Central memory CD4-positive, alpha-beta T cell (primary cell): ENCODE measurements at places on chromosomes 12 and 14.

GRCh38 chr12:47105914-47106674, 26.3 kb upstream of the AMIGO2 start:
- DNase-seq = no peak

- DNase-seq = no peak
Observed at GRCh38 chr12:109563291-109564284, 9.7 kb downstream of the MMAB start.

GRCh38 chr12:89192429-89192828, 159.9 kb downstream of the DUSP6 start:
- DNase-seq = no peak

DNA sequence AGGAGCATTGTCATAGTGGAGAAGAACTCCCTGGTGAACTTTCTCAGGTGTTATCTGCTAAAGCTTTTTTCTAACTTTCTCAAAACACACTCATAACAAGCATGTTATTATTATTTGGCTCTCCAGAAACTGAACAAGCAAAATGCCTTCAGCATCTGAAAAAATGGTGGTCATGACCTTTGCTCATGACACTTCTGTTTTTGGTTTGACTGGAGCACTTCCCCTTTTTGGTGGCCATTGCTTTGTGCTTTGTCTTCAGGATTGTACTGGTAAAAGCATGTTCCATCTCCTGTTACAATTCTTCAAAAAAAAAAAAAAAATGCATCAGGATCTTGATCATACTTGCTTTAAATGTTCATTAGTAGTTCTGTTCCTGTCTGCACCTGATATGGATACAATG, 1241.6 kb upstream of the USP15 start:
- DNase-seq = no peak

- DNase-seq = no peak
Observed at GRCh38 chr14:74855945-74856344, 20.0 kb downstream of the PROX2 start.

DNA sequence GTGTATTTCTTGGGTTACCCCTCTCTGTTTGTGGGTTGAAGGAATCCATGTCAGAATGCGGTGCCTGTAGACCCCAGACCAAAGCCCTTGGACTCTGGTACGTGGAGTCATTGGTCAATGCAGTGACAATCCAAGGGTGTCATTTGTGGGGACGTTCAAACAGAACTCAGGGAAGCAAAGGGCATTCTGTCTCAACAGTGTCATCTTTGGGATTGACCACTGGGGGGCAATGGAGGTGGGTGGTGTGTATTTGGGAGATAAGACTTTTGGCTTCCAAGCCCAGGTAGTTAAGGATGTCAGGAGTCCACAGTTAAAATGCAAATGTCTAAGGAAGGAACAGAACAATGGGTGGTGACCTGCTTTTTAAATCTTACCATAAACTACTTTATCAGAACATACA, 54.6 kb upstream of the CCDC175 start:
- no peak for DNase-seq

GRCh38 chr12:122265886-122266229, 436 bp downstream of the VPS33A start:
- DNase-seq = no peak

GRCh38 chr12:85016413-85016812, 19.7 kb downstream of the TSPAN19 start:
- no peak for DNase-seq

DNA sequence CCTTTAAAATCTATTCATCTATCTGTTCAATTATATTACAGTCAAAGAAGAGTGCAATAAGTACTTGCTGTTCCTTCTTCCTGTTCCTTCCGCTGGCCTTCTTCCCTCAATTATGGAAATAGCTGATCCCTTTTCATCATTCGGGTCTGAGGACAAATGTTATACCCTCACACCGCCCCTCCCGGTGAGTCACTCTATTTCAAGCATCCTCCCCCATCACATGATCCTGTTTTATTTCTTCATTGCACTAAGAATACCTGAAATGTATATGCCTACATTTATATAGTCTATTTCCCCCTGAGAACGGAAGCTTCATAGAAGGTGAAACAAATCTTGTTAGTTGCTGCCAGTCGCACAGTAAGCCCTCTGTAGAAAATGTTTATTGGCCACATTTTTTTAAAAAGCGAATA, 2.5 kb downstream of the SLC38A1 start:
- DNase-seq = peak; percentile 58

- DNase-seq = no peak
Observed at GRCh38 chr12:67594888-67595287, 53.7 kb upstream of the DYRK2 start.

DNA sequence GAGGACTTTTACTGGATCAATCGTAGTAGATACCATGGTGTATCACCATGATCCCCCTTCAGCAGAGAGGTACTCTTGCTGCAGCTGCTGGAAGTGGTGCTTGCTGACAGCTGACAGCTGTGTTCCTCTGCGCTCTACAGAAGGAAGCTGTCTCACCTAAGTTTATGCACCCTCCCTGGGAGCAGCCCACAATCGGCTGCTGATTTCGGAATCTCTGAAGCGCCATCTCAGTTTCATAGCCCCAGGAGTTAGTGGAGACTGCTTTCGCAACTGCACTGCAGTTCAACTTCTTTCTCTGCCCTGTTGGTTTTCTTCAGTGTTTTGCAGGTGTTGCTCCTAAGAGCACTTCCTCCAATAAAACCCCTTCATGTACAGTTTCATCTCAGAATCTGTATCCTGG, 237.9 kb downstream of the PAWR start:
- DNase-seq = no peak

DNA sequence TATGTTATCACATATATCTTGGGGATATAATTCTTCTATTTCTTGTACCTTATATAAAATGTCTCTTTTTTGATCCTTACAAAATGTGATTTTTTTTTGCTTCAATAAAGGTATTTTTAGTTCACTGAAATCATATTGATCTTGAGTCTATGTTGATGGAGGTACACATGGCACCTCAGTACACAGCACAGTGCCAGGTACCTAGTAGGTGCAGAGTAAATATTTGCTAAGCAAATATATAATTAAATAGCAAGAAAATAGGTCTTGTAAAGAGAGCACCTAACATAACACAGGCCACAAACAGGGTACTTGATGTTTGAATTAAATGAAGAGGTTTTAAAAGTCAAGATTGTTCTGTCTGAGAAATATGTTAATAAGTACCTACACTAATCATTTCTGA, 69.7 kb downstream of the CIT start:
- no peak for DNase-seq

- DNase-seq = no peak
Observed at GRCh38 chr12:130339951-130340350, 2.3 kb downstream of the PIWIL1 start.

DNA sequence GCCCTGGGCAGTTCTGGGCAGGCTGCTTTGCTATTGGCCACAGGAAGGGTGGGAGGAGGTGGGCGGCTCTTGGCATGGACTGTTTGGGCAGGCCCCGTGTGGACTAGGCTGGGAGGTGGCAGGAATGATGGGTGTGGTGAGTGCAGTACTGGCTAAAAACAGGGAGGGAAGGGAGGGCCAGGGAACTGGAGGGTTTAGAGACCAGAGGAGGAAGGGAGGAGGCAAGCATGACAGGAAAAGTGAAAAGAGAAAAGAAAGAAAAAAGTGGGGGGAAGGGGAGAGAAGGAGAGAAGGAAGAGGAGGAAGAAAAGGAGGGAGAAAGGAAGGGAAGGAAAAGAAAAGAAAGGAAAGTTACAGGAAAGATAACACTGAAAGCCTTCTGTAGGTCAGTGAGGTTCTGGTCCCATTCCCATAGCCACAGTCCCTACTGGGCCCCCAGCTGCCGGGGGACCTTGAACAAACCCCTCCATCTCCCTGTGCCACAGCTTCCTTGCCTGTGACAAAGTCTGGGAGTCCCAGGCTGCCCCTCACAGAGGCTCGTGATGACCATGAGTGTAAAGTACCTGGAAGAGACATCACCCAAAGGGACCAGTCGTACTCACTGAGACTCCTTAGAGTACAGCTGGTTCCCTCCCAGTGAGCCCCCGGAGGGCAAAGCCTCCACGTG, 1.1 kb upstream of the C14orf132 start:
- no peak for DNase-seq

DNA sequence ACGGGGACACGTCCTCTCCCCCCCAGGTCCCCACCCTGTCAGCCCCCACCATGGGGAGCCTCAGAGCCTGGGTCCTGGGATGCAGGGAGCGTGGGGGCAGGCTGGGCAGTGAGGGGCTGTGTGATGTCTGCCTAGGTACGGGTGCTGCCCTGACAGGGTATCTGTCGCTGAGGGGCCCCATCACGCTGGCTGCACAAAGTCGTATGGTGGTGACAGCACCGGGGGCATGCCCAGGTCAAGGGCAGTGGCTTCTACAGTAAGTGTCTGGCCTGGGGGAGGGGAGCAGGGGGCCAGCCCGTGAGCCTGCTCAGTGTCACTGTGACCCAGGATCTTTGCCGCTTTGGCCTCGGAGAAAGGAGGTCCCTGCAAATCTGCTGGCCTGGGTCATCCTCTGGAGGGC, 23.3 kb downstream of the PAPLN start:
- DNase-seq = no peak

- DNase-seq = no peak
Observed at GRCh38 chr12:27624586-27624985, 71.7 kb upstream of the REP15 start.
